ENCODE measurements at places on chromosomes 7 and 10.

DNA sequence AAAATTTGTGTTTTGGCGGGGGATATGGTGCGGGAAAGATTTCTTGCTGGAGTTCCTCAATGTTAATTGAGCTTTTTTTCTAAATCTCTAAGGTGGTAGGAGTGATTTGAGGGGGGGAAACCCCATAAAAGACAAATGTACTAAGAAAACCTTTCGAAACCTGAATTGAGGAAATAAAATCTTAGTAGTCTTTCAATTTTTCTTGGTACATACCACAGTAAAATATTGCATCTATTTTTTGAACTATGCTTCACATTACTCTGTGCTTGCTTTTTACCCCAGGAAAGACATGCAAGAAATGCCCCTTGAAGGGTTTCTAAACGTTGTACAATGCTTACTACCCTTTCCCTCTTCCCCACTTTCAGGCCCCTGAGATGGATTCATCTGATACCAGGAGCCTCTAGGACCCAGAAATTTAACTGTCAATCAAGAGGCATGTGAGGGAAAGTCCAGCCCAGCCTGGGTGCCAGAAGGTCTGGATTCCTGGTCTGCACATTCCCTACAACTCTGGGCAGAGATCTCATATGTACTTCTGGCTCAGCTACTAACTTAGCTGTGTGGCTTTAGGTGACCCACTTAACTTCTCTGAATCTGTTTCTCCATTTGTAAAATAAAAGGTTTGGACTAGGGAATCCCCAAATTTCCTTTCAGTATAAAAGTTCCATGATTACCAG, 5.8 kb upstream of the PDCD4 start:
- DNase-seq: no peak

GRCh38 chr7:103063895-103064294, 10.7 kb downstream of the FBXL13 start:
- DNase-seq: no peak

DNA sequence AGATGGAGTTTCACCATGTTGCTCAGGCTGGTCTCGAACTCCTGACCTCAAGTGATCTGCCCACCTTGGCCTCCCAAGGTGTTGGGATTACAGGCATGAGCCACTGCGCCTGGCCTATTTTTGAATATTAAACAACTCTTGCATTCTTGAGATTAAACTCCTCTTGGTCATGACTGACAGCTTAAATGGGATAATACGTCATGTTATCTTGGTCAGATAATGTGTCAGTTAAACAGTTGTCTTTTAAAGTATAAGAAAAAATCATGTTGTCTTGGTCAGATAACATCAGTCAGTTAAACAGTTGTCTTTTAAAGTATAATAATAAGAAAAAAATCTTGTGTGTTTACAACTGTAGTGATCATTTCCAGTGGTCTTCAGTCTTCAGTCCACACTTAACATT, 73.6 kb upstream of the SYPL1 start:
- no peak for DNase-seq

GRCh38 chr10:77787440-77787839, 139.1 kb downstream of the DLG5 start:
- DNase-seq: no peak

DNA sequence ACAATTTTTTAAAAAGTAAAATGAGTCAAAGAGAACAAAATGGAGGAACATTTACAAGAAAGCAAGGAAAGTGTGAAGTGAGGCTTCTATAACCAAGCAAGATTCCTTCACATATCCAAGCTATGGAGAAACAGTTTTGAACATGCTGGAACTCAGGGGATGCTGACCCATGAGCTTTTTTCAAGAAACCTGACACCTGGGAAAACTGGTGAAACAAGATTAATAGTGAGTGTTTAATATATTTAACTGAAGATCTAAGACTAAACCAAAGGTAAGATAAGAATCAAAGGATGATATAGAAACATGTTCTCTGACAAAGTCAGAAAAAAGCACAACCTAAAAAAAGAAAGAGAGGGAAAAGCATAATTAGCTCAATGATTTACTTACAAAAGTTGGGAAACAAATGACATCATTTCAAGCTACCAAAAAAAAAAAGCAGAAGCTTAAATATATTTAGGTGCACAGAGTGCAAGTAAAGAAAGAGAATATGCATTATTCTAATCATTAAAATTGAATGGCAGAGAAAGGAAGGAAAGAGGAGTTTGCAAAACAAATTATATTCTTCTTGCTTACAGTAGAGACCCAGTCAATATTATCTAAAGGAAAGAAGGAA, 24.9 kb downstream of the C7orf25 start:
- DNase-seq: no peak
